ENCODE measurements at places on chromosomes 2 and 18.

- no peak for DNase-seq
These were observed 31.5 kb upstream of the COLEC12 start for GRCh38 chr18:532018-532417.

DNA sequence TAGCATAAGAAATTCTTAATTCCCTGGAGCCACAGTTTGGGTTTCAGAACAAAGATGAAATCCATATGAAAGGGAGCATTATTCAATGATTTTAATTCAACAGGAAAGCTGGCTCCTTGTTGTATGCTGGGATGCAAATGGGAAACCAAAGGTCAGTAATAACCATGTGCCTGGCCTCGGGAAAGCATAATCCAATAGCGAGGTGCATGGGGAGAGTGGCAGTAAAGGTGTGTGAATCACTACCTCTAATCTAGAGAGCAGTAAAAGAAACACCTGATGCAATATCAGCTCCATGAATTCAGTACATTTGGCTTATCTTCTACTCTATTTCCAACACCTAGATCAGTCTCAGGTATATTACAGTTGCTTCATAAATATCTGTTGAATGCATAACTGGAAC lies 220.1 kb downstream of the FBXO15 start:
- no peak for DNase-seq

- DNase-seq: no peak
These were observed 83.5 kb downstream of the POLE4 start for GRCh38 chr2:75041731-75042600.

DNA sequence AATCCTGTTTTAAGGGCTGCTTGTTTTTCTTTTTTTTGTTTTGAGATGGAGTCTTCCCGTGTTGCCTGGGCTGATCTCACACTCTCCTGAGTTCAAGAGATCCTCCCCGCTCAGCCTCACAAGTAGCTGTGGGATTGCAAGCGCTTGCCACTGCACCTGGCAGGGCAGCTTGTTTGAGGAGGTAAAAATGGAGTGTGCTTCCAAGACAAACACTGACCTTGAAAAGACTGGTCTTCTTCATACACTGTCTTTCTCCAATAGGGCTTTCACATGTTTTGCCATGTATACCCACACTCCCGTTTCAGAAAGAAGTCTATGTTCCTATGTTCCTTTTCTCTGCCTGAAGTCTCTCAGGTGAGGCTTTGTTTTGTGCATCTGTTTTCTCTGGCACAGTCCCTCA lies 32.6 kb upstream of the LDAH start:
- no peak for DNase-seq

DNA sequence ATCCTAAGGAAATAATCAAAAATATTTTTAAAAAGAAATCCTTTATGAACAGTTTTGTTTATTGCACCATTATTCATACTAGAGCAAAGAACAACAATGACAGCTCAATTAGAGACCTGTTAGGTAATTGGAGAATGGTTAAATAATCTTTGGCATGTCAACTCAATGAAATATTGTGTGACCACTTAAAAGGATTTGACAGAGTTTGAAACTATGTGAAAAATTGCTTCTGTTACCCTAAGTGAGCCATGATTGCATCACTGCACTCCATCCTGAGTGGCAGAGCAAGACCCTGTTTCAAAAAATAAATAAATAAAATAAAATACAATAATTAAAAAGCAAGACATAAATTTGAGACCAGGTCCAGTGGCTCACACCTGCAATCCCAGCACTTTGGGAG lies 66.1 kb upstream of the ATP8B1 start:
- DNase-seq: no peak

DNA sequence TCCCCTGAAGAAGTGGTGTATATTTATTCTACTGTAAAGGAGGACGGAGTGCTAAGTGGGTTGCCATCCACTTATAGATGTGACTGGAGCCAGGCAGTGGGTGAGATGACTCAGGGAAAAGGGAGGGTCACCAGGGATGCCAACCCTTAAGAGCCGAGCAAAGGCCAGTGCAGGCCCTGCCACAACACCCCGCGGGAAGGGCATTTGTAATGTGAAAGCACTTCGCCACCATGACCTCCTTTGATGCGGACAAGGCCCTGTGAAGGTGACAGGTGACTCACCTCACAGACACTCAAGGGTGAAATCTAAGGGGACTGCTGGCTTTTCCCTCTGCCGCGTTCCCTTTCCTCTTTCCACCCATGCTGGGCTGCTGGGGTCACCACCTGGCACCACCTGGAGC lies 50.2 kb upstream of the MRPL33 start:
- no peak for DNase-seq

DNA sequence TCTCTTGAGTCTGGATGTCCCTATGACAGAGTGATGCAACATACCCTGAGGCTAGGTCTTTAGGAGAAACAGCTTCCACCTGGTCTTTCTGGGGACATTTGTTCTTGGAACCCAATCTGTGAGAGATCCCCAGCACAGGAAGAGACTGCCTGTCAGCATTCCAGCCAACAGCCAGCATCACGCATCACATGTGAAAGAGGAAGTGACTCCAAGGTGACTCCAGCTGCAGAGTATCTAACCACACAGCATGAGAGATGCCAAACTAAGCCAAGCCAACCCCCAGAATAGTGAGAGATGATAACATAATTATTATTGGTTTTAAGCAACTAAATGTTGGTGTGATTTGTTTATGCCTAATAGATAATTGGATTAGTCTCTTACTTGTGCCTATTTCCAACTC lies 35.7 kb downstream of the C18orf63 start:
- peak; percentile 69 for DNase-seq

GRCh38 chr2:20186078-20186854 lies 38.7 kb downstream of the SDC1 start:
- peak; percentile 23 for DNase-seq

GRCh38 chr2:83730223-83730622 lies 728.9 kb downstream of the SUCLG1 start:
- DNase-seq: no peak

GRCh38 chr2:81304154-81304830 lies 999.7 kb upstream of the LRRTM1 start:
- DNase-seq: no peak

GRCh38 chr2:236319036-236319435 lies 54.8 kb upstream of the ASB18 start:
- DNase-seq: no peak

- DNase-seq: no peak
These were observed 21.3 kb upstream of the COL3A1 start for GRCh38 chr2:188952901-188953300.

- DNase-seq: no peak
These were observed 22.3 kb upstream of the CYRIA start for GRCh38 chr2:16687955-16688354.

- DNase-seq: no peak
These were observed 92.3 kb upstream of the RANBP2 start for GRCh38 chr2:108626995-108627394.

DNA sequence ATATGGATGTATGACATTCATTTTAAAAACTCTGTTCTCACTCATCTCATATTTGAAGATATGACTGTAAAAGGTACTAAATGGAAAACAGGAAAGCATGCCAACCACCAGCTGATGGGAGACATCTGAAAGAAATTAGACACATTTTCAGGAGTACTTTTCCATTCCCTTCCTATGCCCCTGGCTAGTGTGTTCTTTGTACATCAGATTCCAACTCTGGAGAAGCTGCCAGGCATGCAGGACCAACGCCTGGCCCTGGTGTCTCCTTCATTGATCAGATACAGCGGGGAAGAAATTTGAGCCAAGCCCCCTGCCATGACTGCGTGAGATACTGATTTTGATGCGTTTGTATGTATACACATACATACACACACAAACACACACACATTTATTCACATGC lies 599.0 kb upstream of the SYT4 start:
- DNase-seq: no peak

GRCh38 chr2:136112317-136113208 lies 5.4 kb downstream of the CXCR4 start:
- DNase-seq: no peak

DNA sequence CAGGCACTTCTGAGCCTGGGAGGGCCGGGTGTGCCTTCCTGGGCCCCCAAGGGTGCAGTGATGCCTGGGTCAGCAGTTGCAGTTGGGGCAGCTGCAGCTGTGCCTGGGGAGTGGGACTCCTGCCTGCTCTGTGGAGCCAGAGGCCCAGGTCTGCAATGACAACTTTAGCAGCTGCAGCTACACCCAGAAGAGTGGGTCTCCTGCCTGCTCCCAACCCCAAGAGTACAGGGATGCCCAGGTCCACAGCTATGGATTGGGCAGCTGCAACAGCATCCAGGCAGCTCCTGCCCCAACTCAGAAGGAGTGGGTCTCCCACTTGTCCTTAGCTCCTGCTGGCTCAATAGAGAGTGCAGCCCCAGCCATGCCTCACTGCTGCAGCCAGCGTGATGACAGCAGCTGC lies 73.0 kb upstream of the ST3GAL5 start:
- DNase-seq: no peak

DNA sequence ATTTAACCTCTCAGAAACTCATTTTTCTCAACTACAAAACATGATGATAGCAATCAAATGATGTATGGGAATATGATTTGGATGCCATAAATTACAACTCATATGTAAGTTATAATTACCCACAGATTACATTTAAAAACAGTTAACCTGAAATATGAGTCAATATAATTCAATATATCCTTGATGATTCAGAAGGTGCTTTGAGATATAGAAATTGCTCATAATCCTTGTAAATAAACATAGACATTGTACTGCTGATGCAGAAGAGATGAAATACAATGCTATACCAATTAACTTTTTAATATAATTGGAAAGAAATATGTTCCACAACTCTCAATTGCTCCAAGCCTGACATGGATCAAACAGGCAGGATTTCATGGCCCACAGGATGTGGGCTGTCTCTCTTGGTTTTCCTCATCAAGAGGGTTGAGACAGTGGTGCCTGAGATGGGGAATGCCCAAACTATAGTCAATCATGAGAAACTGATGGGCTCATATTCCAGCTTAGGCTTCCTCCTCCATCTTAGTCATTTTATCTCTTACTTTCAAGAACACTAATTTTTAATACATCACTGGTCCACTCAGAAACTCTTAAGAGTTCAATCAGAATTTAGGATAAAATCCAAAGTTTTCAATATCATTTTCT lies 49.4 kb downstream of the NCKAP5 start:
- DNase-seq: no peak

DNA sequence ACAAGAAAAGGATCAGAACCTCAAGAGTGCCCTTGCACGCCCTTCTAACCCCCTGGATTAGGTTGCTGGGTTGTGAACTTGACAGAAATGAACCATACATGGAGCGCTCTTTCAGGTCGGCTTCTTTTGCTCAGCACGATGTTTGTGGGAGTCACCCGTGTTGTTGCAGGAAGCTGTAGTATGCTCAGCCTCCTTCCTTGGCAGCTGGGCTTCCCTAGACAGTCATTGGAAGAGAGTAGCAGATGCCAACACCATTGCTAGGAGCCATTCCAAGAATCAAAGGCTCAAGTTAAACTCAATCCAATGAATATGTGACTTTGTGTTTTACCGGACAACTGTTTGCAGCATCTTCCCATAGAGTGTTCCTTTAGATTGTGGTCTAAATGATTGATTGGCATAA lies 47.0 kb downstream of the RAB12 start:
- DNase-seq: no peak

DNA sequence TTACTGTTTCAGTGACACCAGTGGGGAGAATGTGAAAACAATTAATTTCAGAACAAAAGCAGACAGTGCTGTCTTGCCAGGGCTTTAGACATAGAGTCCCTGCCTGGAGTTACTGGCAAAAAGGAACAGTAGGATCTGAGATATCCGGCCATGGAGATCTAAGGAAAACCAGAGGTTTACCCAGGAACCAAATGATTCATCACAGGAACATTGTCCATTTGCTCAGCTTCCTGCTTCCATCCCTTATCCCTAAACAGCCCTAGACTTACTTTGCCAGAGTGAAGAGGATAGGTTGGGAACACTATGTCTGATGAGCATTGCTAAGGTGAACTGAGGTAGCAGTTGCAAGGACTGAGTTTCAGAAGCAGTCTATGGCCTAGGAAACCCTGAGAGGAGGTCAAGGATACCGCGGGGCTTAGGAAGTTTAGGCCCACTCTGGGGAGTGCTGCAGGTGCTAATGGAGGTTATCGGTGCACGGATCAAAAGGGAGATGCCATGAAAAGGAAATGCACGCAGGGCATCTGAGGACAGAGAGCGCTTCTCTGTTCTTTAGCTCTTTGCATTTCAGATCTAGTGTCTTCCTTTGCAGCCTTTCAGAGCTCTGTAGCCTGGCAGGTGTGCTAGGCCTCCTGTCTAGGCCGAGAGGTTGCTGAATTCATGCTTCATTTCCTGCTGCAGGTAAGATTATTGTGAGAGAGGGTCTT lies 223.9 kb downstream of the CDCA7 start:
- DNase-seq: no peak

GRCh38 chr2:42063431-42064171 lies 15.8 kb downstream of the PKDCC start:
- no peak for DNase-seq

- no peak for DNase-seq
These were observed 164.3 kb downstream of the BCL2 start for GRCh38 chr18:63155169-63155852.

DNA sequence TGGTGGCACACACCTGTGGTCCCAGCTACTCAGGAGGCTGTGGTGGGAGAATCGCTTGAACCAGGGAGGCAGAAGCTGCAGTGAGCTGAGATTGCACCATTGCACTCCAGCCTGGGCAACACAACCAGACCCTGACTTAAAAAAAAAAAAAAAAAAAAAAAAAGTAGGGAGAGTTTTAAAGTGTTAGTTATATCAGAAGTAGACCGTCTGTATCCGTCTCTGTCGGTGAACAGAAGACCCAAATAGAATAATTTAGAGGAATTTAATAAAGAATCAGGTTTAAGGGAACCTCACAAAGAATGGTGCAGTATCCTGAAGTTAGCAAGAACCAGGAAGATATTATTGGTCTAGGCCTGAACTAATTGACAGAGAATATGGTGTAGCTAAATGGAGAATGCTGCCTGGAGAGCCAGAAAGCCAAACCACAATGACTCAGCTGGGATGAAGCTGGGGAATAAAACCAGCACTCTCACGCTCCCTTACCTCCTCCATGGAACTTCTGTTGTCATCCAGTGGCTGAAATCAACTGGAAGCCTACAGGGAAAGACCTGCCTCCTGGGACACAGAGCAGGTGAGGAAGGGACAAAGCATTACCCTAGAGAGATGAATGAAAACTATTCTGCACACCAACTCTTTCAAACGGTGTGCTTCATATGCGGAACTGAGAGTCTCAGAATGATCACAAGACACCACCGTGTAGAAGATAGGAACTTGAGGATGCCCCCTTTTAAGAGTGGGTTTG lies 39.1 kb upstream of the PLEKHM3 start:
- peak; percentile 93 for DNase-seq

- DNase-seq: peak; percentile 66
These were observed 66.1 kb downstream of the LRRFIP1 start for GRCh38 chr2:237693291-237693994.

GRCh38 chr2:193584522-193584938 lies 1389.8 kb upstream of the TMEFF2 start:
- no peak for DNase-seq

- peak; percentile 88 for DNase-seq
These were observed 28.3 kb upstream of the INSIG2 start for GRCh38 chr2:118059919-118060478.

- no peak for DNase-seq
These were observed 856 bp upstream of the PLA2R1 start for GRCh38 chr2:160063271-160063670.
